Bone marrow (tissue), 2 donors: ENCODE measurements at places on chromosomes 2 and 18.

- DNase-seq = no peak
These were observed 8.9 kb upstream of the SKOR2 start for GRCh38 chr18:47260120-47260923.

- no peak for DNase-seq
These were observed 294.7 kb upstream of the EPAS1 start for GRCh38 chr2:46002507-46002883.

GRCh38 chr2:97752342-97753334 is 39.3 kb downstream of the ZAP70 start:
- DNase-seq = no peak

- no peak for DNase-seq
These were observed 207.2 kb upstream of the SETBP1 start for GRCh38 chr18:44473394-44474066.

DNA sequence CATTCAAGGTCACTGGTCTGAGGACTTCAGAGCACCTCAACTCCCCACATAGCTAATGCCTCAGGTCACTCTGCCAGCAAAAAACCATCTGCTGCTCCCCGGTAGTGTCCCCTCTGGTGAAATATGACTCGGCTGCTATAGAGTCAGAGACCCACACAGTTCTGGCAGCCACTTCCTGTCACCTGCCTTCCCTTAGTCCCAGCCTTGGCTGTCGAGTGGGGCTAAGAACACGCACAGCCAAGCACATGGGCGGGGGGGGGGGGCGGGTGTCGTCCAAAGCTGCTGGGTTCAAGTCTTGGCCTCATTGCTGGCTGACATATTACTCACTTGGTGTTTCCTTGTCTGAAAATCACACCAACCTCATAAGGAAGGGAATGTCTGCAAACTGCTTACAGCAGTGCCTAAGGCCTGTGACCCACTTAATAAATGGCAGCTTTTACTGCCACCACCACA is 37.5 kb downstream of the POLR1A start:
- no peak for DNase-seq

- no peak for DNase-seq
These were observed 856.4 kb upstream of the CELF4 start for GRCh38 chr18:38421872-38422615.

DNA sequence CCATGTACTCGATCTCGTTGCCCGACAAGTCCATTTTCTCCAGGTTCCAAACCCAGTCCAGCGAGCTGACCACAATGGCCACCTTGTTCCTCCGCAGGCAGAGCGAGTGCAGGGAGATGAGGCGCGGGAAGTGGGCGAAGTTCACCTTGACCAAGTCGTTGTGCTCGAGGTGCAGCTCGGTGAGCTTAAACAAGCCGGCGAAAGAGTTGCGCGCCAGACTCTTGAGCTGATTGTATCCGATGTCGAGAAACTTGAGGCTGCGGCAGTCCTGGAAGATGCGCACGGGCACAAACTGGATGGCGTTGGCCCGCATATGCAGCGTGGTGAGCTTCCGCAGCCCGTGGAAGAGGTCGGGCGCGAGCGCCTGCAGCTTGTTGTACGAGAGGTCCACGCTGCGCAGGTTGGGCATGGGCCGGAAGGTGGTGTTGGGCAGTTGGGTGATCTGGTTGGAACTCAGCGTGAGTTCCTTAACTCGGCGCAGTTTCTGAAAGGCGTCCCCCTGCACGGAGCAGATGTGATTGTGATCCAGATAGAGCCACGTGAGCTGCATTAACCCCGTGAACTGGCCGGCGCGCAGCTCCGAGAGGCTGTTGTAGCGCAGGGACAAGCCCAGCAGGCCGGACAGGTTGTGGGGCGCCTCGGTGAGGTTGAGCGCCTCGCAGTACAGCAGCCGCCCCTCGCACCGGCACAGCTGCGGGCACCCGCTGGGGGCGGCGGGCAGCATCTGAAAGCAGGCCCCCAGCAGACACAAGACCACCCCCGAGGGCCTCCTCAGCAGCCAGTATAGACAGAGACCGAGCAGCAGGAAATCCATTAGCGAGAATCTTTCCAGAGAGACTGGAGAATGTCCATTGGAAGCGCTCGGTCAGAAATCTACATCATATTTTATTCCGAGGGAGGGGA is 1.3 kb downstream of the LRRTM1 start:
- DNase-seq = no peak

GRCh38 chr2:227506456-227506855 is 34.5 kb downstream of the AGFG1 start:
- no peak for DNase-seq

DNA sequence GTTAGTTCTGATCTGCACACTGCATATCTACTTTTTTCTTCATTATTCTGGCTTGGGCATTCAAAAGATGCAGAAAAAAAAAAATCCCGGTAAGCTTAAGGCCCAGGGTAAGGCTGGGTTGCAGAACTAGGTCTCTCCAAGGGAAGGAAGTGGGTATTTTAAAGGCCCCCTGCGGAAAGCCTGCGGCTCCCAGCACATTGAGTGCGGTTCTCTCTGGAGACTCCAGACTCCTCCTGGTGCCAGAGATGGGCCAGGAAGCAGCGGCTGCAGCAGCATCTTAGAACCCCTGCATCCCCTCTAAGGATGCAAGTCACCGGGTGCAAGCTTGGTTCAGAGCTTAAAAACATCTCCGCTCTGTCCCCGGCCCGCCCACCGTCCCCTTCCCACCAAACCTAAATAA is 49.5 kb downstream of the TGIF1 start:
- no peak for DNase-seq

DNA sequence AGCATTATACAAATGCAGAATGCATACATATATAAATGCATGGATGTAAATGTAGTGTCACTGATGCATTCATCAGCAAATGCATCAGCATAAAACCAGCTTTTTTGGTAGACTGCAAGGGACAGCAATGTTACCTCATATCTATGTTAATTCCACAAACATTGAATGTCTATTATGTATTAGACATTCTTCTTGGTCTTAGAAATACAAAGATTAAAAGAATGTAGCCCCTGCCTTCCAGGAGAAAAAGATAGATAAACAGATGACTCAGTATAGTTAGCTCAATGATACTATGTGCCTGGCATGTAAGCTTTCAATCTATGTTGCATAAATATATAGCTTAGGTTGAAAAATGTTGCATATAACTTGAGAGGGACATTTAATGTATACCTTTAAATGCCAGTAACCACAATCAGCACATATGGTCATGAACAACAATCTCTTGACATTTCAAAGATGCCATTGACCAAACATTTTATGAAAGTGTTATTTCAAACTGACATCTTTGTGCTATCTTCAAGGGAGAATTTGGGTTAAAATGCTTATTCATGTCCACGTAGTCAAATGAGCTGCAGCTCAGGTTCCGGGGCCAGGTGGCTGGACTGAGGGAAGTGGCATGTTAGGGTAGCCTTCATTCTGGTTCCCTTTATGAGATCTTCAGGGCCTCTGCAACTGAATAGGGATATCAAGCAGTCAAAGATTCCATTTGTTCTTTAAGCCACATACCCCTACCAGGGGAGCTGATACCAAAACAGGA is 45.2 kb upstream of the GCG start:
- no peak for DNase-seq

GRCh38 chr18:9466846-9467245 is 8.5 kb upstream of the RALBP1 start:
- no peak for DNase-seq

GRCh38 chr2:218961651-218962570 is 2.4 kb downstream of the CDK5R2 start:
- no peak for DNase-seq

- peak; percentile 11 for DNase-seq
These were observed 47.5 kb downstream of the PTGR3 start for GRCh38 chr18:75161256-75162028.

- DNase-seq = no peak
These were observed 622 bp downstream of the LRP2 start for GRCh38 chr2:169361706-169362117.

DNA sequence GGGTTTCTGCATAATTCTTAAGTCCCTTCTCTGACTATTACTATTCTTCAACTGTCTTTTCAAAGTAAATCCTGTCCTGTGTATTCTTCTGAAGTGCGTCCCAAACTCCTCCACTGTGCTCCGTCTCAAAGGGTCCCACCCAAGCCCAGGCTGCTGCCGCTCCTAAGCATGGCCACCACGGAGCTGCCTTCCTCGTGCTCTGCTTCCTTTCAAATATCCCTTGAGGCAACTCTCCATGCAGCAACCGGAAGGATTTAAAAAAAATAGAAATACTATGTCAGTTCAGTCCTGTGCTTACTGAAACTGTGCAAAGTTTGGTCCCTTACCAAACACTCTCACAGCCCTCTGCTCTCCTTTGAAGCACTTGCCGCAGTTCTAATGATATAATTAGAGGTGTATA is 116.1 kb downstream of the NOL10 start:
- DNase-seq = no peak

DNA sequence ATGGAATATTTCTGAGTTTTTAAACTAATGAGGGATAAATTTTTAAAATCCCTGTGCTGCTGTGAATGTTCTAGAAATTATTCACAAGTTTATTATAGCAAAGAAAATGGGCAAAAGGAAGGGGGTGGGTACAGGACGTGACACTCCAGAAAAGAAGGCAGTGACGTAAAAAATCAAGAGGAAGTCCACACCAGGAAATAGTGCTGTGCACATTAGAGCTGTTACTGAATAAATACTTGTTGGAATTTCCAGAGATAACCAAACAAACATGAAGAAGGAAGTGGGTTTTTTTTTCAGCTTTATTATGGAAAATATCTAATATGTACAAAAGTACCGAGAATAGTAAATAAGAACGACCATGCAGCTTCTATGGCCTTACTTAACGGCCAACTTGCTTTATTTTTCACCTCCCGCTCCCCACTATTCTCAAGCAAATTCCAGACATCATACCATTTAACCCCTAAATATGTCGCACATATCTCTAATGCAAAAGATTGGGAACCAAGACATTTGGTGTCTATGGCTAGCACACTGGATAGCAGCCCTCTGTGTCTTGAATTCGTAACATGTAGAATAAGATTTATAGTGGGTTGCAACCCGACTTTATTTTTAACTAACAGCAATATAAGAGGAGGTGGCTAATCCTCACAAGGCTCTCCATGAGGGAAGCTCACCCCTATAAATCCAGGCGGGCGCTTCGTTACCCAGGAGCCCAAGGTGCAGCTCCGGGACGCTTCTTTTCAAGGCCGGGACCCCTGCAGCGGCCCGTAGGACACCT is 580 bp upstream of the NDUFV2 start:
- DNase-seq = peak; percentile 68

- DNase-seq = no peak
These were observed 84.7 kb upstream of the ST6GAL2 start for GRCh38 chr2:106970471-106971261.

DNA sequence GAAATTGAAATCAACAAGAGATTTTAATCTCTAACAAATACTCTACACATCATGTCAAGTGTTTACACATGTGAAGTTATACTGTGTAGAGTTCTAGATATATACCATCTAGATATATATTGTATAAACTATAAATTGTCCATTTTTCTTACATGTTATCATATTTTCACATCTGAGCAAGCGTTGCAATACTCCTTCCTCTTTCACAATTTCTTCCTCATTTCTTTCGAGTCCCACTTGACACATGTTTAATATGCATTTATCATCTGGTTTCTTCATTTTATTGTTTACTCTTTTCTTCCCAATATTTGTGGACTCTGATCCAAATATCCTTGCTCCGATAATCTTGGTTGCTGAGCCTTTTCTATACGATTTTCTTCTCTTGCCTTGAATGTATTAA is 50.2 kb downstream of the UNC80 start:
- no peak for DNase-seq

DNA sequence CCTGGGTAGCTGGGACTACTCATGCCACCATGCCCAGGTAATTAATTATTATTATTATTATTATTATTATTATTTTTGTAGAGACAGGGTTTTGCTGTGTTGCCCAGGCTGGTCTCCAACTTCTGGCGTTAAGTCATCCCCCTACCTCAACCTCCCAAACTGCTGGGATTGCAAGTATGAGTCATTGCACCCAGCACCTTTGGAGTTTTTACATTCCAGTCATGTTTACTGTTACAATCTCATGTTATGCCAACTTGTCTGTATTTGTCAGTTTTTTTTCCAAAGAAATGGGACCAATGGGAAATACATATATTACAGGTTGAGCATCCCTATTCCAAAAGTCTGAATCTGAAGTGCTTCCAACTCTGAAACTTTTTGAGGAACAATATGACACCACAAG is 903.8 kb downstream of the SLC4A3 start:
- DNase-seq = no peak

- DNase-seq = no peak
These were observed 844 bp upstream of the VSNL1 start for GRCh38 chr2:17539611-17540092.

DNA sequence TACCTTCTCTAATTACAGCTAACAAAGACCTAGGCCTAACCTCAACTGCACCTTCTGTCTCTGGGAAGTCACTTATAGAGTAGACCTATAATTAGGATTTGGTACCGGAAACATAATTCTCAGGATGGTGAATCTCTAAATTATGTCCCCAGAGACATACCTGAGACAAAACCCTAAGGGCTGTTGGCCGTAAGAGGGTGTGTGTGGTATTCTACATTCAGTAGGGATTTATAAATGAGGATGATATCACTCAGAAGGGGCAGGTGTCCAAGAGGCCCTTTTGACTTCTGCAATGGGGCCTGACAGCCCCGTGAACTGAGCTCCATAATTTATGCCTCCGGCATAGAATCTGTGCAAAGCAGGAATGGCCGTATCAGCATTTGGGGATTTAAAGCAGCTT is 13.5 kb upstream of the DARS1 start:
- no peak for DNase-seq

DNA sequence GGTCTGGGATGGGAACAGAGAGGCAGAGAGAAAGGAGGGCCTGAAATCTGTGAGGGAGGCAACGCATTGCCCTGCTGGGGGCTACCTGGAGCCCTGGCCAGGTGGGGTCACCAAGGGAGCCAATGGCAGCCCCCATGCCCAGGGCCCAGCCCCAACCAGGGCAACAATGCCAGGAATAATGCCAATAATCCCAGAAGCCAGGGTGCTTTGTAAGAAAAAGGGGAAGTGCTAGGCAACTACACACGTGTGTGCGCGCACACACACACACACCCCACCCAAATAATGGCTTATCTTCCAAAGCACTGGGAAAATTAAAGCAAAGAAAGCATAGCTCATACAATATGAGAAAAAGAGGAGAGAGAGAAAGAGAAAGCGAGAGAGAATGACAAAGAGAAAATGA is 7.0 kb upstream of the CLEC4F start:
- DNase-seq = no peak
